Activated CD4-positive, alpha-beta T cell treated with anti-CD3 and anti-CD28 coated beads, Interleukin-2, amount 10 ng/mL, durations not matched to agents 24 days and 14 days (primary cell): ENCODE measurements at places on chromosomes 2 and 18. TPM values are rescaled to one million over a fixed set of nuclear protein-coding genes. Genes with fewer than 3 reads are reported as not detected.
A peak's percentile ranks its signal among the peaks of the same experiment; 100 is the strongest.

DNA sequence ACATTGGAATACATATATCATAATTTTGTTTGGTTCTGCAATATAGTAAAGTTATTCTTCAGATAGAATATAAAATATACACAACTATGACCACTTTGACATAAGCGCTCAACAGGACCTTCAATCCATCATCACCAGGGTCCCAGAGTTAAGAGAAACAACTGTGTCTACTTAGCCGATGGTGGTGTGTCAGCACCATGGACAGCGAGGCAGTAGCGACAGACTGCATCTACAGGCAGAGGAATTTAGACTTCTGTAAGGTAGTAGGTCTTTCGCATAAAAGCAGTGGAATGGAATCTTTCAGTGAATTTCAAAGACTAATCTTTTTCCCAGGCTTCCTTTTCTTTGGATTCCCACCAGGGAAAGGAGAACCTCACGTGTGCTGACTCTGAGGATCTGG lies 20.5 kb upstream of the LRPPRC start:
- DNase-seq = peak; percentile 84
- no peak overlapping the region for H3K27ac ChIP-seq
- H3K27me3 ChIP-seq = peaks cover 6% of the 10 kb centered on the region
- H3K4me1 ChIP-seq = peaks cover 2% of the 10 kb centered on the region
- no peaks in the 10 kb centered on the region for H3K36me3 ChIP-seq

- H3K36me3 ChIP-seq = peaks cover 2% of the 10 kb centered on the region
- DNase-seq = no peak
- H3K27me3 ChIP-seq = no peaks in the 10 kb centered on the region
- H3K4me3 ChIP-seq = peak overlapping the region; percentile 11
- peaks cover 70% of the 10 kb centered on the region for H3K4me1 ChIP-seq
Observed at GRCh38 chr2:148653437-148653836, 8.9 kb downstream of the EPC2 start.

DNA sequence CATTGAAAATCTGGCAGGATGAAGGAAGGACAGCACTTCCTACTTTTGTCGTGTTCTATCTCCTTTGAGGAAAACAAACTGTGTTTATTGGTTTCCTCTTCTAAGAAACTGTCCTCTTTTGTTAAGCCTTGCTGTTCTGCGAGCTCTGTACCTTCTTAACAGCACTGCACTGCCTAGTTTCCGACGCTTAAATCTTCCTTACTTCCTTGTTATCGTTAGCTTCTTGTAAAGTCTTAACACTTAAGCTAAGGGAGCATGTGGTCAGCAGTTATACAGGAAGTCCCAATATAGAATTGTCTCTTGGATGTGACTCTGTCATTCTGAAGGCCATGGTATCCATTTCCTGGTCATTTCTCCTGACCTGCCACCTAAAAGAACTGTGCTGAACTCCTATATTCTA lies 552.8 kb upstream of the NRP2 start:
- peaks cover 6% of the 10 kb centered on the region for H3K36me3 ChIP-seq
- H3K27me3 ChIP-seq = no peaks in the 10 kb centered on the region
- no peak overlapping the region for H3K27ac ChIP-seq
- peaks cover 16% of the 10 kb centered on the region for H3K4me1 ChIP-seq

- H3K27me3 ChIP-seq = peaks cover 27% of the 10 kb centered on the region
- no peak for DNase-seq
- no peak overlapping the region for H3K4me3 ChIP-seq
- no peak overlapping the region for H3K27ac ChIP-seq
- H3K4me1 ChIP-seq = no peaks in the 10 kb centered on the region
- H3K36me3 ChIP-seq = no peaks in the 10 kb centered on the region
Observed at GRCh38 chr18:12282442-12283039, 25.5 kb upstream of the TUBB6 start.

GRCh38 chr2:18800240-18800971 lies 211.0 kb upstream of the NT5C1B start:
- no peaks in the 10 kb centered on the region for H3K4me1 ChIP-seq
- no peaks in the 10 kb centered on the region for H3K27me3 ChIP-seq
- H3K4me3 ChIP-seq = no peak overlapping the region
- H3K36me3 ChIP-seq = no peaks in the 10 kb centered on the region
- no peak overlapping the region for H3K27ac ChIP-seq

DNA sequence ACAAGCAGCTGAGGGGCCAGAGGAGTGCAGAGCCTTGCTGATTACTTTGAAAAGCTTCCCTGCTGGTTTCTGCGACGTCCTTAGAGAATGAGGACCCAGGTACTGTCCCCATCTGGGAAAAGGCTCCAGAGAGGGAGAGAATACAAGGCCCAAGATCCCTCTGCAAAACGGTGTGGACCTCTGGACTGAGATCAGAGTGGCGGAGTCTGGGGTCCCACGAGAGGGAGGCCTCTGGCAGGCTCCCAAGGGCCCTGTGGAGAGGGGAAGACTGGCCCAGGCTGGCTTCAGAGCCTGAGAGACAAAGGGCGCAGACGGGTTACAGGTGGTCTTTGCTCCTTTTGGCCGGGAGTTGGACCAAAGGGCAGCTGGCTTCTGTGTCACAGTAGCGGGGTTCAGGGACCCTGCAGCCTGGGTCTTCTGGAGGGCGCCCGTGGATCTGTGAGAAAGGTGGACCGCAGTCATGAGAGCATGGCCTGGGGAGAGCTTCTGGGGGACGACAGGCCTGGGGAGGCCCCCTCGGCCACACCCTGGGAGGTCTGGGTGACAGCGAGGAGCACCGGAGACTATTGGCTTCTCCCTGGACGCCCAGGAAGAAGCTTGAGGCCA lies 805 bp downstream of the SNORC start:
- H3K27me3 ChIP-seq = peaks cover 8% of the 10 kb centered on the region
- DNase-seq = no peak
- peaks cover 5% of the 10 kb centered on the region for H3K4me1 ChIP-seq
- no peak overlapping the region for H3K4me3 ChIP-seq
- no peak overlapping the region for H3K27ac ChIP-seq
- peaks cover 1% of the 10 kb centered on the region for H3K36me3 ChIP-seq

HES6 gene
- 10.2 and 10.3 TPM in 2 replicates for total RNA-seq
